Smooth muscle cell of trachea (primary cell): ENCODE measurements at places on chromosomes 7 and 10. TPM values are rescaled to one million over a fixed set of nuclear protein-coding genes. Genes with fewer than 3 reads are reported as not detected.

Gene PLCE1
- total RNA-seq = 2.3 and 3.5 TPM in 2 replicates

Gene PPP1R3C
- total RNA-seq = 65.9 and 200 TPM in 2 replicates

Gene CDK5
- total RNA-seq = 19.1 and 19.2 TPM in 2 replicates

Gene AKR1C8
- total RNA-seq = not detected in 2 replicates

Gene MOGAT3
- total RNA-seq = not detected in 2 replicates

Gene MUC12
- 0.50 and 0.87 TPM in 2 replicates for total RNA-seq

Gene CPA4
- 3.8 and 8.4 TPM in 2 replicates for total RNA-seq

Gene IFIT2
- 8.7 and 15.7 TPM in 2 replicates for total RNA-seq

Gene ADARB2
- not detected in 2 replicates for total RNA-seq

Gene ASB10
- not detected in 2 replicates for total RNA-seq

Gene GALNT17
- total RNA-seq = not detected in 2 replicates

Gene DRGX
- total RNA-seq = not detected in 2 replicates

Gene SAMD9
- 13.4 and 13.8 TPM in 2 replicates for total RNA-seq

Gene NT5C3A
- 11.9 and 21.1 TPM in 2 replicates for total RNA-seq
